Fibroblast of skin of left biceps (primary cell): ENCODE measurements at places on chromosomes 5 and 9.

- DNase-seq: no peak
Measured at GRCh38 chr9:75974016-75974766, 83.7 kb downstream of the PCSK5 start.

DNA sequence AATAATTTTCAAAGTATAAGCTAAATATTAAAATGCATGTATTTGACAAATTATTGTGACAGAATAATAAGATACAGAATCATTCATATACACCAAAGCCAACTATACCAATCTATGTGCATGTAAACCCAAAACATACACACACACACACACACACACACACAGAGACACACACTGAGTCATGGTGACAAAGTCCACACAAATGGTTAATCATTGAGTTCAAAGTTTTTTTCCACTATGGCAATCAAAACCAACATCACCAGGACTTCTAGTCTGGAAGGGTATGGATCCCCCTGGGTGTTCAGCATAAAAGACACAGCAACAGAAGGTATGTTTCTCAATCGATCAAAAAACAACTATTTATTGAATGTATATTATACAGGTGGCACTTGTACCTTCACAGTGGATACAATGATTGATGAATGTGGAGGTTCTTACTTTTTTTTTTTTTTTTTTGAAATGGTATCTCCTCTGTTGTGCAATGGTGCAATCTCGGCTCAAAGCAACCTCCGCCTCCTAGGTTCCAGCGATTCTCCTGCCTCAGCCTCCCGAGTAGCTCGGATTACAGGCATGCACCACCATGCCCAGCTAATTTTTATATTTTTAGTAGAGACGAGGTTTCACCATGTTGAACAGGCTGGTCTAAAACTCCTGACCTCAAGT is 137.0 kb downstream of the PDE4D start:
- DNase-seq: no peak

GRCh38 chr5:140260089-140260656 is 42.7 kb downstream of the PFDN1 start:
- no peak for DNase-seq

DNA sequence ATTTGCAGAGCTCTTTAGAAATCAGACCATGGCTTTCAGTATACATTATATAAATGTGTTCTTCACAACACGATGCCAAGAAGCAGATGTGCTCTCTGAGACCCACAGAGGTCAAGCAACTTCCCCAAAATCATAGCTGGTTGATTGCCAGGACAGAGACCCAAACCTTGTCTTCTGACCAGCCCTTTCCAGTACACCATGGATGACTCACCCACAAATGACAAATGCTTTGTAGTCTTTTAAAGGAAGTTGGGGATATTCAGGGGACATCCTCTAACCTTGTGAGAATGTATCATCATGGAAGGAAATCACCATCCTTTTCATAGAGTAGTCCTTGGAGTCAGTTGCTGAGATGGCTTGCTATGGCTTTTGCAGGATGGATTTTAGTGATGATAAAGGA is 30.1 kb downstream of the ZNF462 start:
- DNase-seq: no peak

DNA sequence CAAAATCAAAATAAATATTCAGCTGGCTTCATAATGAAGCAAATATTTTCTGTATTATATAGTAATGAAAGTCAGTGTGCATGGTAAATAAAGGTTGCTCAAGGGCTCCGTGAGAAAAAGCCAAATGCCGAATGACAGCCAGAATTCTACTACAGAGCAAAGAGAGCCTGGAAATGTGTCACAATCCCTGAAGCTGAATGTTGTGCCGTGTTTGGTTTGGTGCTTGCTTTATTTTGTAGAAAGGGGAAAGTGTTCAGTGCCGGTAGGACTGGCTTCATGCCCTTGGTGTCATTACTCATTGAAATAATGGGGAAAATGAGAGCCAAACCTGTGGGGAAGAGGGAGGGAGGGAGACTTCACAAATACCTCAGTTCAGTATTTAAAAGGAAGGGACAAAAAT is 26.8 kb upstream of the ADAMTSL1 start:
- DNase-seq: no peak

GRCh38 chr5:10642367-10642766 is 78.5 kb downstream of the ANKRD33B start:
- DNase-seq: no peak

- DNase-seq: no peak
Measured at GRCh38 chr5:36820900-36821299, 55.7 kb upstream of the NIPBL start.

- no peak for DNase-seq
Measured at GRCh38 chr5:83353231-83353630, 118.3 kb upstream of the VCAN start.

DNA sequence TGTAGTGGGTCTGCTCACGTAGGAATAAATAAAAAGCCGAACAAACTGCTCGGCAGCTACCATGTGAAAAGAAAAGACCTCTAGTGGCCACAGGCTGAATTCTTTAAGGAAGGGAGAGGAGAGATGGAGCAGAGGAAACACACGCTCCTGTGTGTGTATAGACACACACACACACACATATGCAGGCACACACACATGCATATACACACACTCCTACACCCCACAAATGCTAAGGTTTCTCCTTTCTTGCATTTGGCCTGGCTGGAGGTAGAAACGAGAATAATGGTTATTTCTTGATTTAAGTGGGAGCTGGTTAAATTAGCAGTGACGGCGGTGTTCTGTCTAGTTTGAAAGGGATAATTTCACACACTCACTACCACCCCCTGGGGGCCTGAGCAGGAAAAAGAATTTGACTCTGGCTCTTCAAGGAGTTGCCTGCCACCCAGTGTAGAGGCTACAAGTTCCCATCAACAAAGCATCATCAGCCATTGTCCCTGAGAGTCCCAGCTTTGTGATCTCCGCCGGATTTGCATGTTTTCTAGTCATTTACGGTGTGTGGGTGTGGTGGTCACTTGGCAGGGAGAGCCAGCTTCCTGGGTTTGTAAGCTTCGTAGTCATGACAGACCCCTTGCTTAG is at the start of gene INSYN2B:
INSYN2B (minus strand) TSS at position 78 of the 636 bp plus-strand sequence. CDS start 96,597 bp downstream, outside the sequence.
- DNase-seq: peak; percentile 72

- no peak for DNase-seq
Measured at GRCh38 chr5:90182726-90183125, 226.8 kb downstream of the CETN3 start.

DNA sequence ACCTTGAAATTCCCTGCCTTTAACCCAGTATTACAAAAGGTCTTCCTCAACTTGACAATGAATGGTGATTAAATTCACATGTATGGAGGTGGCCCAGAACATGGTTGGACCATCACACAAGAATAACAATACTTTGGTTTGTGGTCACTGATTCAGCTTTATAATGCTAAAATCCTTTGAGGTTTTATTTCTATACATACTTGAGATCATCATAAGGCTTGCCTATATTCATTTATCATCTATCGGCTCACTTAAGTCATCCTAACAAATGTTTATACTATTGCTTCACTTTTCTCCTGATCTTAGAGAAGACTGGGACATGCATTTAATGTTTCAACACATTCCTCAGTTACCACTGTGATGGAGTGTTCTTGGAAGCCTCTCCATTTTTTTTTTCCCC is 191.3 kb downstream of the DMAC1 start:
- DNase-seq: peak; percentile 57

DNA sequence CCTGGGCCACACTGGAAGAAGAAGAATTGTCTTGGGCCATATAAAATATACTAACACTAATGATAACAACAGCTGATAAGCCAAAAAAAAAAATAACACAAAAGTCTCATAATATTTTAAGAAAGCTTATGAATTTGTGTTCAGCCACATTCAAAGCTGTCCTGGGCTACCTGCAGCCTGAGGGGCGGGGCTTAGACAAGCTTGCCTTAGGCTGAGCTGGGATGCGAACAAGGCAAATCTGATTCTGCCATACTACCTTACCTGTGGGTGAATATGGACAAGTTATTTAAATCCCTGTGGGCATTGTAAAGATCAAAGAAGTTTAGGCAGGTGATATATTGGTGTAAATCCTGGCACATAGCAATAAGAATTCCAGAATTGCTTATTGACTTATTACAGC is 212.3 kb upstream of the ATP10B start:
- no peak for DNase-seq

GRCh38 chr9:27888661-27889295 is 315.5 kb upstream of the C9orf72 start:
- no peak for DNase-seq

DNA sequence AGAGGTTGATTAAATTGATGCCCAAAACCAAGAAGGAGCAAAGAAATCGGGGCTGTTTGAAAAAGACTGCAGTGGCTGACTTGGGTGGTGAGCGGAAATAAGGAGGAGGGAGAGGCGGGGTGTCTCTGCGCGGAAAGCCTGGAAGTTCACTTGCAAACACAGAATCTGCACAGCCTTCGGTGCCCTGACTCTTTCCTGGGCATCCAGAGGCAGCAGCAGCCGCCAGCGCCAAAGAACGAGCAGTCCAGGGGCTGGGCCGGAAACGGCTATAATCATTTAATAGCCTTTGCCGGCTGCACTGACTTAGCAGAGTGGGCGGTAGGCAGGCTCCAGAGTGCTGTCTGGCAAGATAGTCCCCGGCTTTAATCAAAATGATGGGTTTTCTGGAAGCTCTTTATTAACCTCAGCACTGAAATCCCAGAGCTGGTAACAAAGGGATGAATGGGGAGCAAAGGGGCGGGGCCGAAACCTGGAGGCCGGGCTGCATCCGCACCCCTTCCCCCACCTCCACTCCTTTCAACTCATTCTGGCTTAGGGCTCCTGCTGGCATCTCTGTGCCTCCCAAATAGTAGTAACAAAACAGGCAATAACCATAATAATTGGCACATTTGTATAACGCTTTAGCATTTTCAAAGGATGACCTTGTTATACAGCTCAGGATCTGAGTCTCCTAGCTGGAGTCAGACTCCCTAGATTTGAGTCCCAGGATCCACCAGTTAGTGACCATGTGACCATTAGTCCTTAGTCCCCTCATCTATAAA is 35.7 kb downstream of the PCDHAC2 start:
- no peak for DNase-seq

- no peak for DNase-seq
Measured at GRCh38 chr5:158951436-158952247, 148.1 kb downstream of the EBF1 start.

- DNase-seq: no peak
Measured at GRCh38 chr5:76692651-76693050, 23.3 kb upstream of the F2R start.

DNA sequence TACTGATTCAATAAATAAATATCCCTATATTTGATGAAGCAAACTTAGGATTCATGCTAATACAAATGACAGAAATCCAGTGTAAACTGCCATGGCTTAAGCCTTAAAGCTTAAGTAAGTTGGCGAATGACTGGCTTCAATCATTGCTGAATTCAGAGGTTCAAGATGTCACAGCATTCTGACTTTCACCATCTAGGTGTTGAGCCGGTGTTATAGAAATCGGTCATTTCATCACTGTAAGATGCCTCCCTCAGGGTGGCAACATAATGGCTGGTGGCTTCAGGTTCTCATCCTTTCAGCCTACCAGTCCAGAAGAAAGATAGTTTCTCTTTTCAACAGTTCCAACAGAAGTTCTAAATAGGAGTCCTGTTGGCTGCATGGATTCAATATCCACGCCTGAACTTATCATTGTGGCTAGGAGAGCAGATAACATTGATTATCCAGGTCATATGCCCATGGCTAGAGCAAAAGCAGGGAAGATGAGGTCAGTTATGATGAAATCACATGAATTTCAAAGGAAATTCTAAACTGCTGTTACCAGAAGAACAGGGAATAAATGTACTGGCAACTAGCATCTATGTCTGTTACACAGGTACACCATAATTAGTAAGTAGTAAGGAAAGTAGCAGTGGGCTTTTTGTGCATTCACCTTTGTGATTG is 364.3 kb downstream of the ARRDC3 start:
- DNase-seq: no peak

DNA sequence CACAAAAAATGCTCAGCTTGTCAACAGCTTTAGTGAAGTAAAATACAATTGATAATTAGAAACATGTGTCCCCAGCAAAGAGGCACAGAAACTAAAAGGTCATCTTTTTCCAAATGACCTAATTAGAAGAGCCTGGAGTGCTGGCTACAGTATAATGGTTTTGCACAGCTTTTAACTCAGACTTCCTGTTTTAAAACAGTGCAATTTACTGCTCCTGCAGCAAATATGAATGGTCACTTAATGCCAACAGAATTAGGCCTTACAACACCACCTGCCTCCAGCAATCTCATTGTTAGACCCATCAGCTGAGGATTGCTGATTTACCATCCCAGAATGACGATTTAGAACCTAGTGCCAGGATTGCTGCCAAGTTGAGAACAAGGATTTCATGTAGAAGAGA is 239.3 kb downstream of the CETN3 start:
- peak; percentile 32 for DNase-seq

- DNase-seq: peak; percentile 28
Measured at GRCh38 chr5:109410389-109411148, 795 bp upstream of the PJA2 start.

- DNase-seq: peak; percentile 64
Measured at GRCh38 chr9:129557192-129558036, 63.5 kb downstream of the C9orf50 start.

- no peak for DNase-seq
Measured at GRCh38 chr9:97943308-97943855, 5.4 kb upstream of the HEMGN start.

DNA sequence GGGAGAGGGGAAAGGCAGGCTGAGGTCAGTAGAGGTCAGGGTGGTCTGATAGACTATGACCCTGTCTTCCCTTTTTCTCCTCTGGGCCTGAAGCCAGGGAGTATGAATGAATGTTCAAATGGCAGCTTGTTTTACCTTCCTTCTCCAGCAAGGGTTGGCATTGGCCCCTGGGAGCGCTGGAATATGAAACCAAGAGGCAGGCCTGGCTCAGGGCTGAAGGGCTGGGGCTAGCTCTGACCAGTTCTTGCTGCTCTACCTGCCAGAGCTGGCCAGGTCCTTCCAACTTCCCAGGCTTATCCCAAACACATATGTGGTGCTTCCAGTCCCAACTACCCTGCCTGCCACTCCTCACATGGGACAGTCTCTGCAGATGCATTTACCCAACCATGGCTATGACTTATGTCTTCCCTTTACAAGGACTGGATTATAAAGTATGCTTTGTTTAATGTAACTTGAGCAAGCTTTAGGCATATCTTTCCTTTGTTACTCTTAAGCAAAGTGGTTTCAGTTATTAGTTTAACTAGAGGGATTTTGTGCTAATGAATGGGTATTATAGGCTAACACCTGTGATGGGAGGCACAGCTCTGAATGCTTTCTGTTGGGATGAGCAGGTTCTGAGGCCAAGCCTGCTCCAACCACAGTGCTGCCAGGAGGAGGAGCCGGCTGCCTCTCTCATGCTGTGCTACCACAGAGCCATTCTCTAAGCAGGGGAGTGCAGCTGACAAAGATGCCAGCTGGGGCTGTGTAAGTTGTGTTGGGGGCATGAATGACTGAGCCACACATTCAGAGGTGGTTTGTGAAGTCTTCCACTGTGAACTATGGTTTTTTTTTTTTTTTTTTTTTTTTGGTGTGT is 6.1 kb downstream of the CCNI2 start:
- no peak for DNase-seq

- peak; percentile 39 for DNase-seq
Measured at GRCh38 chr5:90446961-90447360, 27.6 kb downstream of the MBLAC2 start.

GRCh38 chr5:132371603-132371994 is 2.1 kb downstream of the SLC22A5 start:
- no peak for DNase-seq

- DNase-seq: no peak
Measured at GRCh38 chr5:122639033-122639432, 135.8 kb upstream of the SNX2 start.

GRCh38 chr5:172872997-172873491 is 39.0 kb downstream of the ERGIC1 start:
- peak; percentile 27 for DNase-seq
